Dermis blood vessel endothelial cell (primary cell): ENCODE measurements at places on chromosomes 7 and 10. TPM values are rescaled to one million over a fixed set of nuclear protein-coding genes. Genes with fewer than 3 reads are reported as not detected.

The RARRES2 gene
- total RNA-seq = 0.65 and 1.9 TPM in 2 replicates

The PWWP2B gene
- 15.1 and 16.3 TPM in 2 replicates for total RNA-seq

The TMEM120A gene
- 43.4 and 47.8 TPM in 2 replicates for total RNA-seq

The C10orf105 gene
- total RNA-seq = under 0.01 and 0.05 TPM in 2 replicates

The H2BK1 gene
- total RNA-seq = not detected in 2 replicates

The MYL10 gene
- total RNA-seq = not detected in 2 replicates

The UPK3BL1 gene
- 10.1 and 12.6 TPM in 2 replicates for total RNA-seq

The ARHGAP22 gene
- 8.3 and 19.0 TPM in 2 replicates for total RNA-seq
